ENCODE measurements at places on chromosomes 6 and 20.

GRCh38 chr6:33481192-33481591, 26.8 kb downstream of the ZBTB9 start:
- DNase-seq: no peak

GRCh38 chr6:44730771-44731391, 343.4 kb downstream of the CDC5L start:
- DNase-seq: peak; percentile 77

GRCh38 chr6:80250391-80250997, 144.0 kb downstream of the BCKDHB start:
- no peak for DNase-seq

DNA sequence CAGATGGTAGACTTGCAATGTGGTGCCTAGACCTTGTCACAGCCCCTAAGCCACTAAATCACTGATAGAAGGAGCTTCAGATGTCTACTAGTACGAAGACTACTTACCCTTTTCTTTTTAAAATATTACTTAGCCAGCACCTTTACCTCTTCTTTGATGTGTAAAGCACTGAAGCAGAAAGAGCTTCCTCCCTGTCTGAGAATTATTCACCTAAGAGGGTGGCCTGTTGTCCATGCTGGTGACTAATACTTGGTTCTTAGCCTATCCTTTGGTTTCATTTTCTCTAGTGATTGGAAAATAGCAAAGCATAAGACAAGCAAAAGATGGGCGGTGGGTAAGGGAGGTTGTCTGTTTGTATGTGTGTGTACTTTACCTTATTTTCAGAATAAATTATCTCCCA, 794.6 kb downstream of the TFAP2A start:
- DNase-seq: no peak
